Activated T-helper 1 cell treated with anti-CD3 and anti-CD28 coated beads, Interleukin-2, amount 50 U/mL, for 16 hours (primary cell): ENCODE measurements at places on chromosomes 3 and 15.

- DNase-seq = no peak
These were observed 279.0 kb downstream of the LPP start for GRCh38 chr3:188432802-188433520.

DNA sequence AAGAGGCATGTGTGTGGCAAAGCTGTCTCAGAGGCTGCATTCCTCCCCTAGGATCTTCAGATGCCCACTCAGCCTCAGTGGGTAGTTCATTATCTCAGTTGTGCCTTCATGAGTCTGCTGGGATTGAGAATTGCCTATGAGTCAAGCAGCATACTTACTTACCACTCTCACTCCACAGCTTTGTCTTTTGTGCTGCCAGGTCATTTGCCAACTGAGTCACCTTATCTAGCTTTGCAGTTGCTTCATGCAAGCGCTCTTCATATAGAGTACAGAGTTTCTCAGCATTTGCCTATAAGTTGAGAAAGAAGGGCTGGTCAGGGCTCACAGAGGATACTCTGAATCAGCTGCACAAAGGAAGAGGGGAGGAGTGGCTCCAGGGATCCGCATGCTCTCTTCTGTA is 89.5 kb downstream of the MYH15 start:
- DNase-seq = no peak

- DNase-seq = no peak
These were observed at the start of gene APOD for GRCh38 chr3:195583831-195584542. APOD (minus strand) TSS chr3:195583940; CDS start chr3:195579461, 4,479 bp downstream.

DNA sequence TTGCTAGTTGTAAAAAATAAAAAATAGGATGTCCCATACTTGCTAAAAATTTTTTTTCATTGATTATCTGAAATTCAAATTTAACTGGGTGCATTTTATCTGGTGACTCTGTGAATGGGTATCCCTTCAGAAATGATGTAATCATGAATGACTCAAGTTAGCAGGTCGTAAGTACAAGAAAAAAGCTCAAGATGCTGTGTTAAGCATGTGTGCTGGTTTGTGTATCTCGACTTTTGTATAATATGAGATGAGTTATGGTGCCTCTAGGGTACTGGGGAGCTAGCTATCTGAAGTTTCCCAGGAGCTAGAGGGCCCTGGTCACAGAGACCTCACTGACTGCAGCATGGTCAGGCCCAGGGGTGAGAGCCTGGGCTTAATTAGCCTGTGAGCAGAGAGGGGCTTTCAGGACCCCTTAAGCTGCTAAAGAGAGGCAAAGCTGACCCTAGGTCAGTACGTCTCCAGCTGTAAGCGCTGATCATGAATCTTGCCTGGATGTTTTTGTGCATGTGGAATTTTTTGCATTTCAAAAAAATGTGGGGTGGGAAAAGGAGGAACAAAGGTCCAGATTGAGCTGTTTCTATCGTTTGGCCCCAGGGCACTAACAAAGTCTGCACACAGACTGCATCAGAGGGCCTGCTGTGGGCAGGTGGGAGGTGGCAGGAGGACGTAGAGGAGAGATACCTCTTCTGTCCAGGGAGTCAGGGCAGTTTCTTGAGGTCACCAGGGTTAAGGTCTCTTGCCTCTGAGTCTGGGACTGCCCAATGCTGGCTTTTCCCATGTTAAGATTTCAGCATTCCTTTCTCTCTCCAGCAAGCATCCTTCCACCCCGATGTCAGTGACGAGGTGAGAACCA is 233.2 kb upstream of the TPM1 start:
- DNase-seq = no peak

DNA sequence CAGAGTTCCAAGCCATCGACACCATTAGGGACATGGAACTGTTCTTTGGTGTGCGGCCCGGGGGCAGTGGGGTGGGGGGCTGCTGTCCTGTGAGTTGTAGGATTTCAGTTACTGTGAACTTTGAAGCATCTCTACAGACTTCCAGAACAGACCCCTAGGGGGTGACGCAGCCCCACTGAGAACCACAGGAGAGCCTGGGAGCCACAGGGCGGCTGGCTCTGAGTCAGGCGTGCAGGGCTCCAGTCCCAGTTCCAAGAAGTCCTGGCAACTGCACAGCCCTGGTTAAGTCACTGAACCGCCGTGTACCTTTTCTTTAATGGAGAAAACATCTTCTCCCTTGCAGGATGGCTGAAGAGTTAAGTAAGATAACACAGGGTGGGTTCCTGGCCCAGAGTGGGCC is 23.5 kb upstream of the LRTM1 start:
- no peak for DNase-seq

DNA sequence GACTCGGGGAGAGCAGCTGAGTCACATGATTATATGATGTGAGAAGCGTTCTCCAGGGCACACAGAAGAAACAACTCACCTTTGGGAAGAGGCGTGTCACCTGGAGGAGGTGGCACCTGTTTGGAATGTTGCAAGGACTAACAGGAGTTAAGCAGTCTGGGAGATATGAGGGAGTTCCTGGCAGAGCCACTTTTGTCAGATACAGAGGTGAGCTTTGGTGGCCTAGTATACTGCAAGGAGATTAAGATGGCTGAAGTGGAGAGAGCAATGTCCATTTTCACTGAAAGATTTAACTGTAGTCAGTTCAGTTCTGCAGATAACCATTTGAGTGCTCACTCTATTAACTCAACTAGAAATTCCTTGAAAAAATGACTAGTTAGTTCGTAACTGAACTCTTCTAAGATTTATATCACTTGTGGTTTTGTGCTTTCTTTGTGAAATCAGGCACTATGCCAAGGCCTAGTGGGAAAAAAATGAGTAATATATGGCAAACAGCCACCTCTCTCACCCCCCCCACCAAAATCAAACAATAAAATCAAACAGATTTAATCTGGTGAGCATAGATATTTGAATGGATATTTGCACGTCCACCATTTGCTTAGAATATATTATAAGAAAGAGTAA is 61.3 kb downstream of the CRYBG3 start:
- no peak for DNase-seq

GRCh38 chr3:193605876-193606275 is 12.9 kb downstream of the OPA1 start:
- DNase-seq = peak; percentile 19

GRCh38 chr3:110391640-110392395 is 679.8 kb upstream of the NECTIN3 start:
- no peak for DNase-seq

- no peak for DNase-seq
These were observed 10.7 kb upstream of the SIAH2 start for GRCh38 chr3:150773616-150774192.

DNA sequence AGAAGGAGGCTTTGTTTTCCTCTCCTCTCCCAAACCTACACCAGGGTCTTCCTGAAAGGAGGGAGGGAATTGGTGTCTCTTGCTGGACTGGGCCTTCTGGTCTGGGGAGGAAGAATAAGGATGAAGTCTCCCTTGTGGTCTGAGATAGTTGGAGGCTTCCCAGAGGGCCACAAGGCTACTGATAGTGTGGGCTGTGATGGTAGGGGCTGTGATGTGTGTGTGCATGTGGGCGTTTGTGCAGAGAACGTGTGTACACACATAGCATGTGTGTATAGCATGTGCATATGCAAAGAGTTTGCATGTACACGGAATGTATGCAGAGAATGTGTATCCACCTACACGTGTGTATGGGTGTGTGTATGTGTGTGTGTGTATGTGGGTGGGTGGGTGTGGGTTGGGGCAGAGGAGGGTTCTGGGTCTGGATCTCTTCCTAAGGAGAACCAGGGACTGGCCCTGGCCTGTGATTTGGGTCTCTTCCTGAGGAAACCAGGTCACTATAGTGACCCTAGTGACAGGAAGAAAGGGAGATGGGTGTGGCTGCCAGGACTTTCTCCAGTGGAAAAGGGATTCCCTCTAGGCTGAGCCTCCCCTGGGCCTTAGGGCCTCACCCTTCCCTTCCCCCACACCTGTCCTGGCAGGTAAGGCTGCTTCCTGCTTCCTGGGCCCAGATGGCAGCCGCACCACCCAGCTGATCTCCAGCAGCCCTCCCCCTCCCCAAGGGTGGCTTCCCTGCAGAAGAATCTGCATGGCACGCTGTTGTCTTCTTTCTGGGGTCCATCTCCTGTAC is 1.7 kb downstream of the FLNB start:
- no peak for DNase-seq

DNA sequence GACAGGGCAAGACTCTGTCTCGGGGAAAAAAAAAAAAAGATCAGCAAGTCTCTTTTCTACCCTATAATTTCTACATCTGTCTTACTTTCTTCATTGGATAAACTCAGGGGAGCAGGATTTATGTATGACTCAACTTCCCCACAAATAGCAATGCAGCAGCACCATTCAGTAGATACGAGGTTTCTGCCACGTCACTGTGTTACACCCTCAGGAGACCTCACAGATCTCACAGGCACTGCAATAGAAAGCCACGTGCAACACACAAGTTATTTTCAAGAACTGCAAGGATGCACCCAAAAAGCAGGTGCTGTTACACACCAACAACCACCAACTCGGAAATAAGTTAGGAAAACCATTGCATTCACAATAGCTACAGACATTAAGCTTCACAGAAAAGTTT is 30.2 kb downstream of the TSPAN3 start:
- DNase-seq = no peak

- no peak for DNase-seq
These were observed 66.3 kb upstream of the CRTC3 start for GRCh38 chr15:90463381-90463780.

- DNase-seq = no peak
These were observed 159.0 kb upstream of the CHRNA7 start for GRCh38 chr15:31871166-31871886.

DNA sequence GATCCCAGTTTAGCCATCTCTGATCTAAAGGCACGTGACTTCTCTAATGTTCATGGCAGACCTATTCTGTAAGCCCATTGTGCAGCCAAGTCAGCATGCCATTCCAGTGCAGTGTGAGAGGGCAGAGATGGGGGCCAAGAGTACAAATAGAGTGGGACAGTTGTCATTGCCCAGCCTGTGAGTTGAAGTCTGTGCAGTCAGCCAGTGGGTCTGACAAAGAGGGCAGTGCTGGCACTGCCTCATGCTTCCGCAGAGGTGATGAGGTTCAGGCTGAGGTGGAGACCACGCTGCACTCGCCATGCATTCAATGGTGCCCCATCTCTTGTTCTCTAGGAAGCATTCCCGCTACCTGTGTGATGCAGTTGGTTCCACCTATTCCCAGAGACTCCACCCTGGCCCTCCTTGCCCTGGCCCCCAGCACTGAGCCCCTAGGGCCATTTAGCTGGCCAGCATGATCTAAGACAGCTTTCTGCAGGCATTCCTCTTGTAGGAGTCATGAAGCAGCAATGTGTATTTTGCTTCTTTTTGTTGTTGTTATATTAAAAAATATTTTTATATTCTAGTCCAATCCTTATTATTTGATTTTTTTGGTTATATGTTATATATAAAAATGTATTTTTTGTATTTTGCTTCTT is 3.7 kb downstream of the MRAS start:
- no peak for DNase-seq
